ENCODE measurements at places on chromosomes 1 and 21. TPM values are rescaled to one million over a fixed set of nuclear protein-coding genes. Genes with fewer than 3 reads are reported as not detected.

- DNase-seq = no peak
These were observed 49.0 kb upstream of the TTC34 start for GRCh38 chr1:2850502-2850901.

GRCh38 chr21:42784276-42784675 is 95.1 kb downstream of the WDR4 start:
- peak; percentile 53 for DNase-seq

DNA sequence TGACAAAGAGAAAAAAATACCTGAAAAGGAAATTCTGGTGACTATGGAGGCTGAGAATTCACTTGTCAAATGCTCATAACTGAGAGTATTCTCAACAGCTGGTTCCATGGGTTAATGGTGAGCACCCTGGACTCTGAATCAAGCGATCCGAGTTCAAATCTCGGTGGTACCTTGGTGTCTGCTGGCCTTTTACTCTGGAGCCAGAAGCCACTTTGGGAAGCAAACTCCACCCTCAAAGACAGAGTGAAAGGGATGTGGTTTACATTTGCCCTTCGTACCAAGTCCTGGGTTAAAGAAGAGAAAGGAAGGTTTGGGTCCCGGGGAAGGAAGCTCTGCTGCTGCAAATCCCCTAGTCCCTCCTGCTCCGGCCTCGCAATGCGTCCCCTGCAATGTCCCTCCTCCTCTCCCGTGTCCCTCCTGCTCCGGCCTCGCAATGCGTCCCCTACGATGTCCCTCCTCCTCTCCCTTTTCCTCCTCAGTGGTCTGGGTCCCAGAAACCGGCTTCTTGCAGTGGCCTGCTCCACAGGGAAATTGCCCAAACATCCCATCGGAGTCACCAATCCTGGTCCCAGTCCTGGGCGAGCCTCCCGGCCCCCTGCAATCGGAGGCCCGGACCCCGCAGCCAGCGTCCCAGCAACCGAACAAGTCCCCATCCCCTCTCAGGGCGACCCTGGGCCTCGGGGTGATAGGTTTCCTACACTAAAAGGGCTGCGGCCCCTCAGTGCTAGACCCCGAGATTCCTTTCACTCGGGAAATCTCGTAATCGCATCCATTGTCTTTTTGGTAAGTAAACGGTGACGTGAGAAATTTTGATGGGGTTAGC is 129.4 kb downstream of the PPIAL4G start:
- DNase-seq = no peak

DNA sequence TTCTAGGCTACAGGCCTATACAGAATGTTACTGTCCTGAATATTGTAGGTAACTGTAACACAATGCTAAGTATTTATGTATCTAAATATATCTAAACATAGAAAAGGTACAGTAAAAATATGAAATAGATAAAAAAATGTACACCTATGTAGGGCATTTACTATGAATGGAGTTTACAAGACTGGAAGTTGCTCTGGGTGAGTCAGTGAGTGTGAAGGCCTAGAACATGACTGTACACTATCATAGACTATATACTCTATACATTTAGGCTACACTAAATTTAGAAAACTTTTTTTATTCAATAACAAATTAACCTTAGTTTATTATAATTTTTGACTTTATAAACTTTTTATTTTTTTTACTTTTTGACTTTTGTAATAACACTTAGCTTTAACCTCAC is 136.9 kb downstream of the DUSP10 start:
- DNase-seq = no peak

DNA sequence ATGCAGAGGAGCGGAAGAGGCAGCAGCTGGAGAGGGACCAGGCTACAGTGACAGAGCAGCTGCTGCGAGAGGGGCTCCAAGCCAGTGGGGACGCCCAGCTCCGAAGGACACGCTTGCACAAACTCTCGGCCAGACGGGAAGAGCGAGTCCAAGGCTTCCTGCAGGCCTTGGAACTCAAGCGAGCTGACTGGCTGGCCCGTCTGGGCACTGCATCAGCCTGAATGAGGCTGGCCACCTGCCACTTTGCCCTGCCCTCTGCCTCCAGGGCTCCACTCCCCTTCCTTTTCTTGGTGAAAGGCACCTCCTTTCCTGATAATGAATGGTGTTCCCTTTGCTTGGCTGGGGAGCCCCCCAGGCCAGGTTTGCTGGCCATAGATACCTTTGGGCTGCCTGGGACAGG is 3.3 kb upstream of the HMGN2 start:
- DNase-seq = no peak

- DNase-seq = peak; percentile 84
These were observed 20.7 kb upstream of the CYP2J2 start for GRCh38 chr1:59947047-59947938.

DNA sequence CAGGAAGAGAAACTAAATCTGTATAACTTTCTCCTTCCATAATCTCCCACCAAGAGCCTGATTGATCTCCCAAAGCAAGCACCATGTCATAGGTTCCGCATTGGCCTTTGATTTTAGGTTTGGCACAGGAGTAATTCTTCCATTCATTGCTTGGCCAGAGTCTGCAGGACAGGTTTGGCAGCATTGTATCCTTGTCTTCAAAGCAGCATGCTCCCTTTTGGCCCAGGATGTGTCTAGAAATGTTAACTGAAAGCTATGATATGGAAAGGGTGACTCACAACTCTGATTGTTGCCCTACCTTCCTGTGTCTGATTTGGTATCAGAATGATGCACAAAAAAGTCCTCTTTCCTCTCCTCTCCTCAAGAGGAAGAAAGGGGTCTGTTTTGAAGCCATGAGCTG is 824.3 kb upstream of the PRMT6 start:
- no peak for DNase-seq

GRCh38 chr1:150999926-151000325 is 6.8 kb downstream of the MINDY1 start:
- no peak for DNase-seq

- DNase-seq = no peak
These were observed 22.6 kb downstream of the RPRD2 start for GRCh38 chr1:150386592-150386991.

DNA sequence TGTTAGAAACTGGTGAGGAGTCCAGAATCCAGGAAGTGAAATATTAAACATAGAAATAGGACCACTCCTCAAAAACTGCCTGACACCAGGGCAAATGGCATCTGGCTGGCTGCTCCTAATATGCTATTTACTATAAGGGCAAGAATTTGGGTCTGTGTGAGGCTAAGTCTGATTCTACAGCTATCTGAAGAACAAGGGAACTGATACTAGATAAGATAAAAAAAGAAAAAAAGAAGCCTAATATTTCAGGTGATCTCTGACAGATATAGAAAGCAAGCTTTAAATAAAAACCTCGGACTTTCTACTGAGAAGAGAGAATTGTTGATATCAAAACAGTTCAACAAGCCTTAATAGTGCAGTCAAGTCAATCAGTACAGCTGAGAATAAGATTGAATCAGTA is 42.1 kb upstream of the VAV3 start:
- no peak for DNase-seq

GRCh38 chr1:217369996-217370551 is 260.8 kb downstream of the GPATCH2 start:
- no peak for DNase-seq

GRCh38 chr1:26278724-26279455 is 996 bp upstream of the SH3BGRL3 start:
- DNase-seq = peak; percentile 54

- DNase-seq = no peak
These were observed 153.7 kb downstream of the PDE4B start for GRCh38 chr1:65946376-65946775.

- no peak for DNase-seq
These were observed 90.7 kb downstream of the JAK1 start for GRCh38 chr1:64875606-64876005.

DNA sequence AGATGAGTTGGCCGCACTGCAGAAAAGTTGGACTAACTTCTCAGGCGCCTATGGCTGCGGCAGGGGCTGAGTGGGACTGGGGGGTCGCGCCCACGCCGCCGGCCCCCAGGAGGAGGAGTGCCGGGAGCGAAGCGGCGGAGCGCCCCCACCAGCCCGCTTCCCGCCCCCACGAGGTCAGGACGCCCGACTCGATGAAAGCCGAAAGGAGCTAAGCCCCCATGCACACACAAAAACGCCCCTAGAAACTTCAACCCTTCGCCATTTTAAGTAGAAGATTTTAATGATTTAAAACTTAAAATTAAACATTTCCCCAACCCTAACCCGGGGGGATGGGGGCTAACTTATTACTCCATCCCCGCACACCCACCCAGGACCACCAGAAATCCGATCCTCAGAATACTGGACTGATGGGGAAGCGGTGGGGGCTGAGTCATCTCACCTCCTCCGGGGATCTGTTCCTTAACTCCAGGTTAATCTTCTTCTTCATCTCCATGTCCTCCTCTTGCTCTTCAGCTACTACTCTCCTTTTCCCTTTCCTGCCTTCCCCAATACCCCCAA is 539 bp downstream of the ANP32E start:
- DNase-seq = peak; percentile 38

DNA sequence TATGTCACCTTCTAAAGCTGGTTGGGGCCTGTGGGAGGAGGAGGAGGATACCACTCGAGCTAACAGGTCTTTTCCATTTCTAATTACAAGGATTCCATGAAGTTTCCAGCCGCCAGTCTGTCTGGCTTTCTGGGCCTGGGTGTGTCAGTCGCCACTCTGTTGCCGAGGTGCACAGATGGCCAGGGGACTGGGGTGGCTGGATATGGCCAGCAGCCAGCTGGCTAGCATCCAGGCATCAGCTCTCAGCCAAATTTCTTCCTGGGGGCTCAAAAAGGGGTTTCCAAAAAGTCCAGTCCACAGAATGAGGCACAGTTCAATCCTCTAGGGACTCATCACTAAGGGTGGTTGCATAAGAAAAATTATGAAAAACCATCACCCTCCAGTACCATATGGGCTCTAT is 32.4 kb downstream of the ITPKB start:
- no peak for DNase-seq

DNA sequence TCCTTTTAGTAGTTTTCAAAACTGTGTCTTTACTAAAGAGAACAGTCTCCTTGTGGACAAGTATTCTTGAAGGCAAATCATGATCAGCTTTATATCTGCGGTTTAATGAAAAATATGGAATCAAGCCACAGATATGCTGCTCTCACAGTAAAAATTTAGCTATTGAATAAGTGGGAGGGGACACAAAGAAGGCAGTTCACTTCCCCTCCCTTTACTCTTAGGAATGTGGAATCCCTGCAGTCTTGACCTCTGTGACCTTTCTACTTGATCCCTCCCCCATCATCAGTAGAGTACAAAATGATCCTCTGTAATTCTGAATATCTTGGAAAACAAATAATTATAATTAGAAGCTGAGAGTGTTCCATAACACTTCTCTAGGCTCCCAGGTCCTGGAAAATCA is 136.7 kb upstream of the HOOK1 start:
- no peak for DNase-seq

- DNase-seq = no peak
These were observed 114.7 kb downstream of the GRIK3 start for GRCh38 chr1:36919491-36920145.

GRCh38 chr21:45074818-45075595 is 627 bp downstream of the ADARB1 start:
- DNase-seq = peak; percentile 47

GRCh38 chr1:15951341-15952153 is 24.4 kb downstream of the ZBTB17 start:
- no peak for DNase-seq

KAZN gene
- total RNA-seq = 2.3 TPM

ZNF593OS gene
- not detected for total RNA-seq

TDRKH gene
- total RNA-seq = 9.6 TPM

THEM5 gene
- total RNA-seq = not detected

MTARC1 gene
- total RNA-seq = 1.9 TPM

AMY2A gene
- total RNA-seq = not detected

IGSF9 gene
- total RNA-seq = not detected

EPHA8 gene
- total RNA-seq = not detected

DCDC2B gene
- not detected for total RNA-seq
